ENCODE measurements at places on chromosomes 3 and 15. TPM values are rescaled to one million over a fixed set of nuclear protein-coding genes. Genes with fewer than 3 reads are reported as not detected.

GRCh38 chr15:47917881-47918280 is 200.6 kb downstream of the SEMA6D start:
- no peak for DNase-seq

- no peak for DNase-seq
Observed at GRCh38 chr3:23663246-23663645, 142.5 kb upstream of the UBE2E1 start.

The DZIP1L gene
- 12.6 TPM for polyA plus RNA-seq

The RPL22L1 gene
- 80.4 TPM for polyA plus RNA-seq

DNA sequence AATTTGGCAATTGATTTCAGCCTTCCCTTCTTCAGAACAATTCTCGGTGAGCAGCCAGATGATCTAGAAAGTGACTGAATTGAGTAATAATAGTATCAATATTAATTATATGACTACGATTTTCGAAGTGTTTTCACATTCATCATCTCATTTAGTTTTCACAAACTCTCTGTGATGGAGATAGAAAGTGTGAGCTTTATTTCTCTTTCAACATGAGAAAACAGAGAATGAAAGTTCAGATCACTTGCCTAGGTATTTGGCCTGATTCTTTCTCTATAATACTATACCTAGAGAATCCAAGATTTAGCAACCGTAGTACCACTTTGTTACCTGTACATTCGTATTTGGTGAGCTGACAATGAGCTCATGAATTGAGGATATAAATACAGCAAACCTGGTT is 739.2 kb upstream of the NR2F2 start:
- DNase-seq, result no peak

- DNase-seq, result no peak
Observed at GRCh38 chr15:31828594-31828993, 201.7 kb upstream of the CHRNA7 start.

DNA sequence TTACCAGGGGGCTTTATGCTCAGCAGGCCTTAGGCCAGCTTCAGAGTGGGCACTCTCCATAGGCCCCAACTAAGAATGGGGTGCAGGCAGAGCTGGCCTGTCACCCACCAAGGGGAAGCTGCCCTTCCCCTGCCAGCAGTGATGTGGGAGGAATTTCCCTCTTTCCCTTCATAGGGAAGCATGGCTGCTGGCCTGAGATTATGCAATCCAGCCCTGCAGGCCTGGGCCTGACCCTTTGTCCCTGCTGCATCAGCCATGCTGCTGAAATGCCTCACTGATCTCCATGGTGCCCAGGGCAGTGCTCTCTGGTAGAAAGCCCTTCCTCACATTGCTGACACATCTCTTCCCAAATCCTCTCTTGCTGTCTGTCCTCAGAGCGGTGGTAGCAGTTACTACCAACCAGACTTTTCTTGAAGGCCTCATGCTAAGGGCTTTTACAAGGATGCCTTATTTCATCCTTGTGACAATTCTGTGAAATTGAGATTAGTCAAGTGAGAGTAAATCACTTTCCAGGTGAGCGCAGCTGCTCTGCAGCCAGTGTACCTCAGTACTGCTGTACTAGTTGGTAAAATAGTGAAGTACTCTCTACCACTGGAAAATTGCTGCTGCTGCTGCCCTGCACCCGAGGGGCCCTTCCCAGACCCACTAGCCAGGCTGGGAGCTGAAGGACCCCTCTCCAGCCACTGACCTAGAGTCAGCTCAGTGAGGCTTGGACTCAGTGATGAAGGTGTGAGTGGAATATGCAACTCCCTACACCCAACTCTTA is 33.8 kb downstream of the MRAS start:
- no peak for DNase-seq

- no peak for DNase-seq
Observed at GRCh38 chr15:74410502-74410901, 23.3 kb downstream of the SEMA7A start.

DNA sequence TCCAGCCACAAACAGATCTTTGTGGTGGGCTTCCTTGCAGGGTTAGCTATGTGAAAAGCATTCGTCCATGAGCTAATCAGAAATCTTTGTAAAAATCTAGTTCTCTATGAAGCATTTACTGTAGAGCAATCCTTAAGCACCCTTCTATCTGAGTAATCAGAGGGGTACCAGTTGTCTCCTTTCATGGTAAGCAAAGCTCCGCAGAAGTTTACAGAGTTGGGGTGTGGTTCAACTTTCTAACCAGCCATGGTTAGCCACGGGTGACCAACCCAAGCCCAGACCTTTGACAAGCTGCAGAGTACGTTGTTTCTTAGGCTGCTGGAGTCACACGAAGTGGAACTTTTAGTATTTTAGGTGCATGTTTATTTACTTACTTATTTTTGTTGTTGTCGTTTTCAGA is 77.4 kb downstream of the FLNB start:
- DNase-seq, result no peak

GRCh38 chr3:184582646-184583577 is 21.3 kb downstream of the EPHB3 start:
- no peak for DNase-seq

The CLRN1 gene
- not detected for polyA plus RNA-seq

- DNase-seq, result no peak
Observed at GRCh38 chr3:131846296-131846924, 188.4 kb downstream of the CPNE4 start.

GRCh38 chr3:114383875-114384557 is 90.2 kb downstream of the TIGIT start:
- DNase-seq, result no peak

- DNase-seq, result no peak
Observed at GRCh38 chr3:14374444-14374883, 27.9 kb upstream of the SLC6A6 start.

DNA sequence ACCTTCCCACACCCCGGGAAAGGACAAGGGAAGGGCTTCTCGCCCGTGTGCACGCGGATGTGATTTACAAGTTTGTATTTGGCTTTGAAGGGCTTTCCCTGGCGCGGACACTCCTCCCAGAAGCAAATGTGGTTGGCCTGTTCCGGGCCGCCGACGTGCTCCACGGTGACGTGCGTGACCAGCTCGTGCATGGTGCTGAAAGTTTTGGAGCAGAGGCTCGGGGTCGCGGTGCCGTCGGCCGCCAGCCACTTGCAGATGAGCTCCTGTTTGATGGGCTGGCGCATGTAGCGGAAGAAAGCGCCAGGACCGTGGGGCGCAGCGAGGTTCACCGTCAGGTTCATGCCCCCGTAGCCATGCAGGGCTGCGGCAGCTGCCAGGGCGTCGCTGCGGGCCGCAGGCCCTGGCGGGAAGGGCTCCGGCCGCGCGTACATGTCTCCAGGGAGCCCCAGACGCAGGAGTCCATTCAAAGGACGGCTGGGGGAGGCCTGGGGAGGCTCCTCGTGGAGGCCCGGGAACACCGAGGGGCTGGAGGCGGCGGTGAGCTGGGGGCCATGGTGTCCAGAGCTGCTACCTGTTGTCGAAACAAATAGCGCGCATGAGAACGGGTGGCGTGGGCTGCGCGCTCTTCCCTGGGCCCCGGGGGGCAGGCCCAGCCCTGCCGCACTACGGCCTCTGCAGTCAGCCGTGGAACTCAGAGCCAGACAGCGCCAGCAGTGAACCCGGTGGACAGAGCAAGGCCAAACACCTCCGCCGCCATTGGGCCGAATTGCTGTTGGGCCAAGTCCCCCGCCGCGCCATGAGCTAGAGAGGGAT is 10.2 kb downstream of the ZIC4 start:
- no peak for DNase-seq

DNA sequence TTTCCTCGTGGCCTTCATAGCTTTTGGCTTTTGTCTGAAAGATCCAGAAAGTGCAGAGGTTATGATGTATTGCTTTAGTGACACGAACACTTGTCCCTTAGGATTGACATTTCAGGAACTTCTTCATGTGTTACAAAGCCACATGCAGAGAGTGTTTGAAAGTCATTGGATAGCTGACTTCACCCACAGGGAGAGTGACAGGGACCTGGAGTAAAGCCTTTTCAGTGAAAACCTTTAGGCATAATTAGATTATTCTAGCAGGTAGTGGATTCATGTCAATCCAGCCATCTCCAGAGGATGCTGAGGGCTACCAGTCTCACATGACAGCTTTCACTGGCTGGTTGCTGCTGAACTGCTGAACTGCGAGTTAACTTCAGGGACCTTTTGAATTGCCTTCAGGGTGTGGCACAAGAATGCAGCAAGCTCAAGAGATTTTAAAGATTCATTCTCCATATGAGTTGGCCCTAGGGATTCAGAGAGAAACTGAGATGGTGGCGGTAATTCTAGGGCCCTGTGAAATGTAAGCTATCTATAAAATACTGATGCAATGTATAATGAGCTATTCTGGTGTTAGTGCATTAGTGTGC is 267.0 kb upstream of the GOLIM4 start:
- DNase-seq, result no peak

DNA sequence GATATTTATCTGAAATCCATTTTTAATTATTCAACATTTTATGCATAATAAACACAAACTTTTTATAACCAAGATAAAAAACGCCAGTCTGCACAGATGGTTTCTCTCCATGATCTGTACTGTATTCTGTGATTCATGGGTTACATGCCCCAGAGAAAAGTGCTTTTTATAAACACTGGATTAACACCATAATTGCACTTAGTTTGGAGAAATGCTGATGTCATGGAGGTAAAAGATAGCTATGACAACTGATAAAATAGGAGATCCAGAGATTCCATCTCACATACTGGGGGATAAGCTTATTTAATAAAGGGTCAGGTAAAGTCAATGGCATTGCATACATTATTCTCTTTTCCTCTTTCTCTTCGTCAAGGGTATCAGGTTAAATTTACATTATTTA is 1460.4 kb upstream of the ALCAM start:
- DNase-seq, result no peak

DNA sequence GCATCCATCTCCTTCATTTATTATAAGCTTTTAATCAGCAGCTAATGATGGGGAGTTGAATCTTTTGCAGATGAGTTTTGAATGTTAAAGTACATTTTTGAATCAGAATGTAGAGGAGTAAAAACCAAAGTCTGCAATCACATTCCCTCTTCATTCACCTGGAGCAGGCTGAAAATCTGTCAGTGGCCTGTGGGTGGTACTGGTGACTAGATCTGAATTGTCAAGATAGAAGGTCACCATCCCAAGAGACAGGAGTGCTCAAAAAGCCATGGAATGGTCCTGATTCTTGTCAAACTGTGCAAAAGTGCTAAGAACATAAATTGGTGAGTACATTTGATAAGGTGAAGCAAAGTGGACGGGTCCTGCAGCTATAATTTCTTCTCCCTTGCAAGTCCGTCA is 881.3 kb upstream of the NR2F2 start:
- DNase-seq, result no peak

The GRAMD1C gene
- 3.6 TPM for polyA plus RNA-seq

DNA sequence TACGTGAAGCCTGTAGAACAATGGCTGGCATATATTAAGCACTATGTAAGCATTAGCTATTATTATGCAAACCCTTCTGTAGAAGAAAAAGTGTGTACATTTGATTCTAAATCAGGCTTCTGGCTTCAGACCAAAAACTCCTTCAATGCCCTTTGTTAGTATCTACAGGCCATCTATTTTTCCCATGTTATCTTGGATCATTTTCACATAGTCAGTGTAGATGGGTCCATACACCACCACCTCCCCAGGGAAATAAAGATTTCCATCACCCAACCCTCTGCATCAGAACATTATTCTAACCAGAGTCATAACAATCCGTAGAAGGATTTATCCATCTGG is 8.0 kb upstream of the KLHL6 start:
- no peak for DNase-seq

DNA sequence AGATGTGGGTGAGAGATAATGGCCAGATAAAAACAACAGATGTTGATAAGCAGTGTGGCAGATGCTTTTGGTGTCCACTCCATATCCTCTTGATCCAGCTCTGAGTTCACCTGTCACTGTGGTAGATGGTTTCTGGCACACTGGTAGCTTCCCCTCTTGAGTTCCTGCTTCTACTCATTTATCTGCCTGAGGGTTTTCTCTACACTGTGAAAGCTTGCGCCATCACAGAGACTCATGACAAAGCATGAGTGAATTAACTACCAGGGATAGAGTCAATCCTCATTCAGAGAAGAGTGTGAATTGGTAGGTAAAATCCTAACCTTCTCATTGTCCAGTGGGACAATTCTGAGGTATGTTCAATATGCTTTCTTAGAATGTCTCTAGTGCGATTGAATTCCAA is 50.0 kb upstream of the ARHGEF26 start:
- no peak for DNase-seq

GRCh38 chr15:32870240-32871033 is 152.6 kb downstream of the GREM1 start:
- no peak for DNase-seq

DNA sequence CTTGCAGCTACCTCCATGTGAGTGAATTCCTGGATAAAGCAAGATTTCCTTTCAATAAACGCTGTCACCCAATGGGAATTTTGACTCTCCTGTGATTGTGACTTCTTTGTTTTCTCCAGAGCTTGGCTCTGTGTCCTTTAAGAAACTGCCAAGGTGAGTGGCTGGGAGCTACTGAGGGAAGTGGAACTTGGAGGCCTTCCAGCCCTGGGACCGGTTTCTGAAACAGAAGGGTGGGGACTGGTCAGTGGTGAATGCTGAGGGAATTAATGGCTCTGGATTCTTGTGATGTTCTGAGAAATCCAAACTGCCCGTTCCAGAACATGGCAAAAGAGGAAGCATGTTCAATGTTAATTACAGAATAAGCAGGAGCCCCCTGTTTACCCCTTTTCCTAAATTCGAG is 41.1 kb upstream of the MYZAP start:
- DNase-seq, result no peak

DNA sequence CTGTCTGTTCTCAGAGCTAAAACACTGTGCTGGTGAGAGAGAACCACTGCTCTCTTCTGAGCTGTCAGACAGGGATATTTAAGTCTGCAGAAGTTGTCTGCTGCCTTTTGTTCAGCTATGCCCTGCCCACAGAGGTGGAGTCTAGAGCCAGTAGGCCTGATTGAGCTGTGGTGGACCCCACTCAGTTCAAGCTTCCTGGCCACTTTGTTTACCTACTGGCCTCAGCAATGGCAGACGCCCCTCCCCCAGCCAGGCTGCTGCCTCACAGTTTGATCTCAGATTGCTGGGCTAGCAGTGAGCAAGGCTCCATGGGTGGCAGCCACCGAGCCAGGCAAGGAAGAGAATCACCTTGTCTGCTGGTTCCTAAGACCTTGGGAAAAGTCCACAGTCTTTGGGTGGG is 21.0 kb upstream of the CACNA1D start:
- no peak for DNase-seq

DNA sequence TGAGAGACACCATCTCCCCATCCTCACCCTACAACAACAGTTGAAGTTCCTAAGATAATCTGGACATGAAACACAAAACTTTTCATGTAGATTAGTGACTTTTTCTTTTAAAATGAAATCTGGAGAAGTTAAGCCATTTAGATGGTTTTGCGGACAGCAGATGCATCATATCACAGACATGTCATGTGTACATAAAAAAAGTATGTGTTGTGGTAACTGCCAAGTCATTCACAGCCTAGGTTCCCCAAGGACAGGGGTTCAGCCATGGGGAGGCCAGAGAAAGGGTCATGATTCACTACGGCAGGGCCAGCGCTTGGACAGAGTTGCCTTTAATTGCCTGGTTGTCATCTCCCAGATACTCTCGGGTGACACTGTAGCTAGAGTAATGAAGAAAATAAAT is 163.2 kb downstream of the PDZRN3 start:
- peak; percentile 58 for DNase-seq

Measured in left renal pelvis (tissue), 4 donors.